ENCODE measurements at places on chromosomes 6 and 20. TPM values are rescaled to one million over a fixed set of nuclear protein-coding genes. Genes with fewer than 3 reads are reported as not detected.

CAGE1 gene
- 0.30 TPM for total RNA-seq

BPIFB4 gene
- total RNA-seq: not detected

PDSS2 gene
- total RNA-seq: 10.4 TPM

C20orf144 gene
- total RNA-seq: 0.41 TPM

SLC22A2 gene
- total RNA-seq: not detected

SNAI1 gene
- total RNA-seq: 0.34 TPM

KCNK16 gene
- not detected for total RNA-seq

NT5E gene
- total RNA-seq: 1.2 TPM

MCCD1 gene
- total RNA-seq: not detected

TNXB gene
- 26.8 TPM for total RNA-seq

IFT52 gene
- total RNA-seq: 10.9 TPM

DNAH8 gene
- 0.09 TPM for total RNA-seq

CST2 gene
- not detected for total RNA-seq

RIPPLY2 gene
- not detected for total RNA-seq

MOXD1 gene
- total RNA-seq: not detected
